ENCODE measurements at places on chromosomes 7 and 10. TPM values are rescaled to one million over a fixed set of nuclear protein-coding genes. Genes with fewer than 3 reads are reported as not detected.

- H3K27ac ChIP-seq: no peak overlapping the region
- peaks cover 5% of the 10 kb centered on the region for H3K36me3 ChIP-seq
- H3K27me3 ChIP-seq: peaks cover 74% of the 10 kb centered on the region
- H3K4me1 ChIP-seq: peaks cover 19% of the 10 kb centered on the region
- H3K4me3 ChIP-seq: no peak overlapping the region
Measured at GRCh38 chr10:133231946-133232574, 2.0 kb downstream of the UTF1 start.

DNA sequence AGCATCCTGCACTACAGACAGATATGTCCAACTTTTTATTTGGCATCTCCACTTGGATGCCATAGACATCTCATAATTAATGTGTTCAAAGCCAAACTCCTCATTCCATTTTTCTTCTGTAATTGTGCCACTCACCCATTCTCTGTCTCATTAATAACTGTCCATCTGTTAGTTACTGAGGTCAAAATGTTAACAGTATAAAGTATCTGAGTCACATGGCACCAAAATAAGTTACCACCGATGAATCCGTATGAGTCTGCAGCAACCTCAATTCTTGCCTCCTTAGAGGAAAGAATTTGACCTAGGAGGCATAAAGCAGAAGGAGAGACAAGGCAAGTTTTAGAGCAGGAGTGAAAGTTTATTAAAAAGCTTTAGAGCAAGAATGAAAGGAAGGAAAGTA lies 16.5 kb upstream of the NT5C3A start:
- no peaks in the 10 kb centered on the region for H3K4me1 ChIP-seq
- no peaks in the 10 kb centered on the region for H3K36me3 ChIP-seq
- DNase-seq: no peak
- no peak overlapping the region for H3K27ac ChIP-seq
- no peak overlapping the region for H3K4me3 ChIP-seq
- H3K27me3 ChIP-seq: no peaks in the 10 kb centered on the region

DNA sequence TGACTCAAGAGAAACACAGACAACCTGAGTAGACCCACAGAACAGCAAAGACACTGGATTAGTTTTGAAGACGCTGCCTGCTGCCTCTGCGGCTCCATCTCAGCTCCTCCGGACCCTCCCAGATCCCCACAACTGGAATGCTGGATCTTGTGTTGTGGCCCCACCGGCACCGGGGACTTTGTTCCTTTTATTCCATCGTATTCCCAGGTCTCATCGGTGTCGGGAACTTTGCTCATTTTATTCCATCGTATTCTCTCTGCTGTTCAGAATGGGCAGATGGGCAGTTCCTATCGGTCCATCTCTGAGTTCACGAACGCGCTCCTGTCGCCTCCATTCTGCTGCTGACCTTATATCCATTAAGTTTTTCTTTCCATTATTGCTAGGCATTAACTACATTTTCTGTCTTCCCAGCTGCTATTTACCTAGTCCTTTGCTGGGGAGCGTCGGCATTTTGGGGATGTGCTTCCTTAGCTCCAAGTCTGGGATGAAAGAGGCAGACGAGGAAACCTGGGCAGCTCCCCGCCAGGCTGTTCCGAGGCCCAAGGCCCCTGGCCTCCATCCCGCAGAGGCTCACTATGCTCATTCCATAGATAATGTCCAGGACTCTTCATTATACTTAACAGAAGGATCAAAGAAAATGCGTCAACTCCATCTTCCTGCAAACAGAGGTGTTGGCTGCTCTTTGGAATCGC lies 192.4 kb downstream of the MAD1L1 start:
- H3K36me3 ChIP-seq: peaks cover 32% of the 10 kb centered on the region
- peaks cover 35% of the 10 kb centered on the region for H3K4me1 ChIP-seq
- H3K4me3 ChIP-seq: no peak overlapping the region

GRCh38 chr7:104903846-104904245 lies 110.2 kb upstream of the KMT2E start:
- H3K36me3 ChIP-seq: no peaks in the 10 kb centered on the region
- peaks cover 8% of the 10 kb centered on the region for H3K4me1 ChIP-seq
- H3K27me3 ChIP-seq: no peaks in the 10 kb centered on the region

GRCh38 chr10:46552526-46553237 lies 3.8 kb downstream of the GPRIN2 start:
- peaks cover 52% of the 10 kb centered on the region for H3K4me1 ChIP-seq
- peaks cover 24% of the 10 kb centered on the region for H3K27me3 ChIP-seq
- DNase-seq: no peak
- peaks cover 36% of the 10 kb centered on the region for H3K36me3 ChIP-seq

The INTS1 gene
- 30.8 TPM for total RNA-seq

The ZNF503 gene
- 6.4 TPM for total RNA-seq

The NDUFA5 gene
- 170 TPM for total RNA-seq
